ENCODE measurements at places on chromosomes 2 and 18. TPM values are rescaled to one million over a fixed set of nuclear protein-coding genes. Genes with fewer than 3 reads are reported as not detected.
A peak's percentile ranks its signal among the peaks of the same experiment; 100 is the strongest.

- DNase-seq = no peak
- H3K36me3 ChIP-seq = no peaks in the 10 kb centered on the region
- no peaks in the 10 kb centered on the region for H3K4me1 ChIP-seq
- H3K4me3 ChIP-seq = no peak overlapping the region
Observed at GRCh38 chr2:167209784-167210183, 321.5 kb downstream of the XIRP2 start.

DNA sequence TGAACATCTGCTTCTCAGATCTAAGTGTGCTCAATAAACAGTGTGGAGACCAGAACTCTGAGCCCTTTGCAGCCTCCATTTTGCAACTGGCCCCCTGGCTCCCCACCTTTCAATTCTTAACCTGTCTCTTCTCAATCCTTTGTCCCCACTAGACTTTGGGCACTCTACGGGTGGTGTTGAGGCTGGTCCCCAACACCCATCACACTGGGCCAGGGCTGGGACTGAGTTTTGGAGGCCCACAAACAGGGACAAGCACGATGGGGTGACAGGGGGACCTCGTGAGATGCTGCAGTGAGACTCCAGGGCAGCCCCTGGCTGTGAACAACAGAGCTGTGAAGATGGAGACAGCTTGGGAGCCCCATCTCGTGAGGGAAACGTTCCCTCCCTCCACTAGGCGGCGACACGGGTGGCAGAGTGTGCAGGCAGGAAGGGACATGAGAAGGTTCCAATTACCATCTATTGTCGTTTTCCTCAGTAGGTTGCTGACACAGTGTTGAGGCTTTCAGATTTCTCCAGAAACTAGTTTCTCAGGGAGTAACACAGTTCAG is 1.2 kb downstream of the ANKMY1 start:
- no peak overlapping the region for H3K27ac ChIP-seq
- no peaks in the 10 kb centered on the region for H3K27me3 ChIP-seq
- H3K4me3 ChIP-seq = no peak overlapping the region
- peaks cover 6% of the 10 kb centered on the region for H3K4me1 ChIP-seq
- DNase-seq = peak; percentile 38

- H3K36me3 ChIP-seq = no peaks in the 10 kb centered on the region
- DNase-seq = no peak
- H3K4me1 ChIP-seq = no peaks in the 10 kb centered on the region
Observed at GRCh38 chr18:78242806-78243205, 736.8 kb upstream of the SALL3 start.

GRCh38 chr2:136359121-136359965 is 241.4 kb upstream of the CXCR4 start:
- no peak overlapping the region for H3K4me3 ChIP-seq
- peaks cover 2% of the 10 kb centered on the region for H3K27me3 ChIP-seq
- H3K4me1 ChIP-seq = no peaks in the 10 kb centered on the region
- no peak for DNase-seq
- H3K27ac ChIP-seq = no peak overlapping the region
- no peaks in the 10 kb centered on the region for H3K36me3 ChIP-seq

- H3K4me1 ChIP-seq = 0 out of 2 replicates have a peak, but pooled peaks cover under 1% of the 10 kb centered on the region
- H3K27me3 ChIP-seq = no peaks in the 10 kb centered on the region
- H3K36me3 ChIP-seq = no peaks in the 10 kb centered on the region
Observed at GRCh38 chr2:191791953-191792560, 54.8 kb downstream of the CAVIN2 start.

- DNase-seq = no peak
- no peaks in the 10 kb centered on the region for H3K4me1 ChIP-seq
- no peaks in the 10 kb centered on the region for H3K36me3 ChIP-seq
- H3K4me3 ChIP-seq = no peak overlapping the region
Observed at GRCh38 chr2:10901160-10901939, 10.4 kb upstream of the KCNF1 start.

DNA sequence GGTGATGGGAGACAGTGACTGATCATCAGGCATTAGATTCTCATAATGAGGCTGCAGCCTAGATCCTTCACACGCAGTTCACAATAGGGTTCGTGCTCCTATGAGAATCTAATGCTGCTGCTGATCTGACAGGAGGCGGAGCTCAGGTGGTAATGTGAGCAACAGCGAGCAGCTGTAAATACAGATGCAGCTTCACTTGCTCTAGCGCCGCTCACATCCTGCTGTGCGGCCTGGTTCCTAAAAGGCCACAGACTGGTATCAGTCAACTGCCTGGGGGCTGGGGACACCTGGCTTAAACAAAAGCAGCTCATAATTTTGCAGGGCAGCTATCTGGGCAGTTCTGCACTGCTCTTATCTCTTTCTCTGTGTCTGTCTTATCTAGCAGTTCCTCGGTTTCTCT is 20.4 kb upstream of the CD226 start:
- no peak for DNase-seq
- H3K27ac ChIP-seq = no peak overlapping the region
- no peaks in the 10 kb centered on the region for H3K27me3 ChIP-seq
- H3K36me3 ChIP-seq = no peaks in the 10 kb centered on the region
- H3K4me1 ChIP-seq = no peaks in the 10 kb centered on the region

GRCh38 chr18:63317982-63318888 is 1.3 kb downstream of the BCL2 start:
- H3K36me3 ChIP-seq = no peaks in the 10 kb centered on the region
- H3K4me3 ChIP-seq = peak overlapping the region; percentile 23
- H3K27me3 ChIP-seq = no peaks in the 10 kb centered on the region
- peak; percentile 40 for DNase-seq
- H3K4me1 ChIP-seq = 0 out of 2 replicates have a peak, but pooled peaks cover 5% of the 10 kb centered on the region

DNA sequence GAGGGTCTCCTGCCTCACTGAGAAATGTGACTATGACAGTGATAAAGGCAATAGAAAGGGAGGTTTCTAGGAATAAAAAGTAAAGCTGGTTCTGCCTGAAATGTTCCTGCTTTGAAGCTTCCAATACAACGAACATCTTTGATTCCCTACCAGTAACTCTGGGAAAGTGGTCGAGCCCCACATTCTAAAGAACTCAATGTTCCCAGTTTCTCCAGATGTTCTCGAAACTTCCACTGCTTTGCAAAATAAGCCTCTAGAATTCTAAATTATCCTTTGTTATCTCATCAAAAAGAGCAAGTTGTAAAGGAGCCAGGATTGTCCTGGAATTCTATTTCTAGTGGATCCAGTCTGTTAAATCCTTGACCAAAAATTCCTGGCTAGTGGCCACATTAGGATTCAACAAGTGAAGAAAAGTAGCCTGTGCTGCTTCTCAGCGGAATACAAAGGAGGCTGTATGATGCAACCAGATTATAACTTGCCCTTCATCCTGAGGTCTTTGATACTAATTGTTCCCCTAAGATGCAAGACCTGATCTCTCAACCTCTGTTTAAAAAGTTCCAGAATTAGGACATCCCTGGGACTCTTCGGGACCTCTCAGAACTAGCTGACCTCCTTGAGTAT is 8.4 kb downstream of the SCN7A start:
- H3K27ac ChIP-seq = no peak overlapping the region
- peaks cover under 1% of the 10 kb centered on the region for H3K4me1 ChIP-seq
- H3K36me3 ChIP-seq = no peaks in the 10 kb centered on the region
- no peak overlapping the region for H3K4me3 ChIP-seq

DNA sequence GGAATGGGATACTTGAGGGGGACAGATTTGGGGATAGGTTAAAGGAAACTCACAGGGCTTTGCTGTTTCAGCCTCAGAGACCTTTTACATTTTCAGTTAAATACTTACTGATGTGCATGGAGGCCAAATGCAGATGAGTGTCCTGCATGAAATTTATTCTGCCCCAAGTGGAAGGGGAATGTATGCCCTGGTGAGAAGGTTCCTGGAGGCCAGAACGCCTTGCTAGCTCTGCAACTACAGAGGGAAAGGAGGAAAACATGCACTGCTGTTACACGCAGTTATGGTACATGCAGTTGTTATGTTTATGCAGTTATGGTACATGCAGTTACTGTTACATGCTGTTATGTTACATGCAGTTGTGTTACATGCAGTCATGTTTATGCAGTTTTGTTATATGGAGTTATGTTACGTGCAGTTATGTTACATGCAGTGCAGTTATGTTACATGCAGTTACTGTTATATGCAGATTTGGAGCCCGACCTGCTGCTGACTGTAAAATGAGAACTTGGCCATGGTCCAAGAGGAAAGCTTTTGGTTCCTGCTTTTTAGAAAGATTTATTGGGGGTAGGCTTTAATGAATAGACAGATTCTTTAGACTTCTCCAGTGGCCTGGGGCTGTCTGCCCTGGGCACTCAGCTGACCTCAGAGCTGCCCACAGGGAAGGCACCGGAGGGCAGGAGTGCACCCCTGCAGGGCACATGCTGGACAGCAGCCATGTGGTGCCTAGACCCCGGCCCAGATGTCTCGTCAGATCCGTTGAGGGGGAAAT is 84.1 kb downstream of the LDLRAD4 start:
- no peak for DNase-seq
- no peaks in the 10 kb centered on the region for H3K36me3 ChIP-seq
- no peak overlapping the region for H3K27ac ChIP-seq
- no peaks in the 10 kb centered on the region for H3K27me3 ChIP-seq

DNA sequence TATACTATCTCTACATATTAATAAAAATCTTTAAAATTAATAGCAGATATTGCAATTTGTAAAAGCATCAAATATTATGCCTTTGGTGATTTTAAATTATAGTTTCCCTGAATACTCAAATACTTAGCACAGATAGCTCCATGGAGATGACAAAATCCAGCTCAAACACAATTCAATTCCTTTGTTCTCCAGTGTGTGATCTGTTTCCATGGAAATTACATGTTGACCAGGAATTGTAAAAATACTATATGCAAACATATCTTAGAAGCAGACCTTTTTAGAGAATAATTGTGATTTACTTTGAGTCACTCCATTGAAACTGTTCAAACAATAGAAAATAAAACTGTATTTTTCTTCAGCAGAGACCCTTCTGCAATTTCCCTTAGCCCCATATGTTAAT is 68.3 kb downstream of the FAM161A start:
- H3K27ac ChIP-seq = no peak overlapping the region
- no peak for DNase-seq
- no peak overlapping the region for H3K4me3 ChIP-seq
- no peaks in the 10 kb centered on the region for H3K36me3 ChIP-seq
- no peaks in the 10 kb centered on the region for H3K27me3 ChIP-seq
- H3K4me1 ChIP-seq = no peaks in the 10 kb centered on the region

GRCh38 chr2:219446101-219446504 is 11.5 kb downstream of the SPEG start:
- no peaks in the 10 kb centered on the region for H3K27me3 ChIP-seq
- H3K36me3 ChIP-seq = no peaks in the 10 kb centered on the region
- DNase-seq = no peak
- peaks cover 7% of the 10 kb centered on the region for H3K4me1 ChIP-seq
- H3K27ac ChIP-seq = no peak overlapping the region
- H3K4me3 ChIP-seq = no peak overlapping the region

GRCh38 chr2:69518841-69519240 is 81.6 kb upstream of the NFU1 start:
- H3K27ac ChIP-seq = no peak overlapping the region
- no peak for DNase-seq
- no peaks in the 10 kb centered on the region for H3K27me3 ChIP-seq
- no peak overlapping the region for H3K4me3 ChIP-seq
- H3K36me3 ChIP-seq = no peaks in the 10 kb centered on the region
- no peaks in the 10 kb centered on the region for H3K4me1 ChIP-seq

GRCh38 chr2:1378456-1379150 is 34.7 kb upstream of the TPO start:
- H3K27ac ChIP-seq = no peak overlapping the region
- no peaks in the 10 kb centered on the region for H3K27me3 ChIP-seq
- no peak overlapping the region for H3K4me3 ChIP-seq
- H3K36me3 ChIP-seq = no peaks in the 10 kb centered on the region
- DNase-seq = no peak
- no peaks in the 10 kb centered on the region for H3K4me1 ChIP-seq

DNA sequence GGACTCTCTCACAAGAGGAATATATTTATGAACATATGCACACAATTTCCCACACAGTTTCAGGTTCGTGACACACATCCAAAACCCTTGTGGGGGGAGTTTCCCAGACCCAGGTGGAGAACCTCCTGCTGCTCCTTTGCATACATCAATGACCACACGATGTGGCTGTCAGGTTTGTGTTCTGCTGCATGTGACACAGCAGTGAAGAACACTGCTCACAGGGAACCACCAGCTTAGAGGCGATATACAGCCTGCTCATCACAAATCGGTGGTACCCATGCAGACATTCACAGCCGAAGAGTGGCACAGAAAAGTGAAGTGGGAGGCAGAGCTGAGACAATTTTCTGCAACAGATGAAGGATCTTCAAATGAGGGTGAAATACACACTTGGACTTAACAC is 175.6 kb upstream of the ZFP36L2 start:
- H3K4me3 ChIP-seq = no peak overlapping the region
- no peaks in the 10 kb centered on the region for H3K27me3 ChIP-seq
- no peak overlapping the region for H3K27ac ChIP-seq
- H3K36me3 ChIP-seq = no peaks in the 10 kb centered on the region
- peaks cover 36% of the 10 kb centered on the region for H3K4me1 ChIP-seq

DNA sequence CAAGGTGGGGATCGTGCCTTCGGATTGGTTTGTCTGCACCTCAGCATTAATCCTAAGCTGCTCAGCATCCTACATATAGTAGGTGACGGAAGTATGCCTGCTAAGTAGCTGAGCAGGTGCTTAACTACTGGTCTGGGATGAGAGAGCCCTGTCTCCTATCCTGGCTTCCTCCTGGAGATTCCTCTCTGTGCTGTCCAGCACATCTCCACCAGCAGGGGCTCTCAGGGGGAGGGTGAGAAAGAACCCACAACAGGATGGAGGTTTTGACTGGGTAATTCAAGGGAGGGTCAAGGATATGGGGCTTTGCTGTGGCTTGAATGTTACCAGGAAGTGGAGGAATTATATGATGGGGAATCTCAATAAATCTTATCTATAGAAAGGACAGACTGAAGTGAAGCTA is 45.4 kb upstream of the KIF5C start:
- H3K27me3 ChIP-seq = no peaks in the 10 kb centered on the region
- no peak overlapping the region for H3K27ac ChIP-seq
- no peaks in the 10 kb centered on the region for H3K4me1 ChIP-seq
- no peak overlapping the region for H3K4me3 ChIP-seq

- DNase-seq = no peak
- no peaks in the 10 kb centered on the region for H3K36me3 ChIP-seq
- H3K4me1 ChIP-seq = peaks cover 8% of the 10 kb centered on the region
- no peaks in the 10 kb centered on the region for H3K27me3 ChIP-seq
- H3K4me3 ChIP-seq = no peak overlapping the region
Observed at GRCh38 chr2:149739171-149739882, 151.8 kb upstream of the MMADHC start.

- peaks cover 8% of the 10 kb centered on the region for H3K36me3 ChIP-seq
- DNase-seq = no peak
- peaks cover 35% of the 10 kb centered on the region for H3K4me1 ChIP-seq
- peak overlapping the region; percentile 97 for H3K27ac ChIP-seq
- no peaks in the 10 kb centered on the region for H3K27me3 ChIP-seq
Observed at GRCh38 chr2:216113572-216113971, 4.4 kb downstream of the XRCC5 start.

- no peaks in the 10 kb centered on the region for H3K36me3 ChIP-seq
- H3K27me3 ChIP-seq = no peaks in the 10 kb centered on the region
- peak; percentile 39 for DNase-seq
- H3K27ac ChIP-seq = no peak overlapping the region
Observed at GRCh38 chr18:48663931-48664847, 125.4 kb downstream of the CTIF start.

- no peak overlapping the region for H3K4me3 ChIP-seq
- no peaks in the 10 kb centered on the region for H3K36me3 ChIP-seq
- H3K4me1 ChIP-seq = no peaks in the 10 kb centered on the region
- no peak overlapping the region for H3K27ac ChIP-seq
- no peaks in the 10 kb centered on the region for H3K27me3 ChIP-seq
Observed at GRCh38 chr2:24702800-24703199, 90.4 kb downstream of the PTRHD1 start.

The SP5 gene
- 149 TPM for total RNA-seq

The GREB1L gene
- 75.4 TPM for total RNA-seq

The ITGAV gene
- total RNA-seq = 42.6 TPM

The COL6A3 gene
- 2.1 TPM for total RNA-seq

The ERMN gene
- total RNA-seq = 0.61 TPM

The ACTG2 gene
- total RNA-seq = 5.7 TPM

The NCKAP5 gene
- 3.8 TPM for total RNA-seq
